Activated T-helper 1 cell treated with anti-CD3 and anti-CD28 coated beads, Interleukin-2, amount 50 U/mL, for 16 hours (primary cell): ENCODE measurements at places on chromosomes 1 and 21.

DNA sequence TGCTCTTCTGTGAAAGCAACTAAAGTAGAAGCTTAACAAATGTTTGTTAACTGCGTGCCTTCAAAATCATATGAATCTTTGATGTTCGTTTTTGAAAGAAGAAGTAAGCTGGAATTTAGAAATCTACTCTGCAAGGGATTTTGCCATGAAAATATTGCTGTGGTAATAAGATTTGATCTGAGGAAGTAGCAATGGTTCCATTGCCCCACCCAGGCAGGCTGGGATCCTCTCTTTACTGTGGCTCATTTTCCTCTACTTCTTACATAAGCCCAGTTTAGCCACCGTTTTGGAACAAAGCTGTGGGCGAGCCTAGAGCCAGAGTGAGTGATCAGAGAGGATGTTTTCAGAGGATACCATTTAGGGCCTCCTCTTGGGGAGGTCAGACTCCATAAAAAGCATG is 20.3 kb upstream of the PTGFRN start:
- no peak for DNase-seq

DNA sequence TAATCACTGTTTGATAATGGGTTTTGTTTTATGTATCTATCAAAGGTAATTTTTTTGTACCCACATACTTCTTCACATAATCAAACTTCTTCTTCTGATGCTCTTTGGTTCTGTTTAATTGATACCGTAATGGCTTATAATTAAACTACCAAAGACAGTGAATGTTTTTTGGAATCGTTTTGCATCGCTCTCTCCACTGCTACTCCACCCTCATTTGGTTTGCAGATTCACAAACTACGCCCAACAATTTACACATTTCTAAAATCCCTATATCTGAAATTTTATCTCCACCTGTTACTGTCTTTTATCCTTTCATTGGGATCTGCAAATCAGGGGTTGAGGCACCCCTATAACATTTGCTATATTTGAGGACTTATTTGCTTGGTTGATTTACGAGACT is 319.6 kb downstream of the RWDD3 start:
- DNase-seq, result no peak

DNA sequence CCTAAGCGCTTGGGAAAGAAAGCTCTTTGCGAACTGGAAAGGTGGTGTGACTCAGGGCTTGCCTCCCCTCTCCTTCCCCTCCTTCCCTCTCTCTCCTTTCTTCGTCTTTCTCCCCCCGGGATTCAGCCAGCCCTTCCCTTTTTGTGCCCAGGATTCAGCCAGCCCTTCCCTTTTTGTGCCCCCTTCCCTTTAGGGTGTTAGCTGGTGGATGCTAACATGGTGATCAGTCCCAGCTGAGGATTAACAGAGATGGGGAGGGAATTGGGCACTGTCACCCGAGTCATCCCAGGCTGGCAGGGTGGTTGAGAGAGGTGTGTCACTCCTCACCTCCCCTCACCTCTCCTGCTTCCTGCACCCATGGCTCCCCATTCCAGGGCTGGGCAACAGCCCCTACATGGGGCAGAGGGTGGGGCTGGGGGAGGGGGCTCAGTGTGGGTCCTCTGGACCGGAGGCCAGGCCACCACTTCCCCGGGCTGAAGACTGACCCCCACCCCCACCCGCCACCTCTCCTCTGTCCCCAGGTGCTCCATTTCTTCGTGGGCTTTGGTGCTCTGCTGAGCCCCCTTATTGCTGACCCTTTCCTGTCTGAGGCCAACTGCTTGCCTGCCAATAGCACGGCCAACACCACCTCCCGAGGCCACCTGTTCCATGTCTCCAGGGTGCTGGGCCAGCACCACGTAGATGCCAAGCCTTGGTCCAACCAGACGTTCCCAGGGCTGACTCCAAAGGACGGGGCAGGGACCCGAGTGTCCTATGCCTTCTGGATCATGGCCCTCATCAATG is 51.5 kb downstream of the ELK4 start:
- no peak for DNase-seq

DNA sequence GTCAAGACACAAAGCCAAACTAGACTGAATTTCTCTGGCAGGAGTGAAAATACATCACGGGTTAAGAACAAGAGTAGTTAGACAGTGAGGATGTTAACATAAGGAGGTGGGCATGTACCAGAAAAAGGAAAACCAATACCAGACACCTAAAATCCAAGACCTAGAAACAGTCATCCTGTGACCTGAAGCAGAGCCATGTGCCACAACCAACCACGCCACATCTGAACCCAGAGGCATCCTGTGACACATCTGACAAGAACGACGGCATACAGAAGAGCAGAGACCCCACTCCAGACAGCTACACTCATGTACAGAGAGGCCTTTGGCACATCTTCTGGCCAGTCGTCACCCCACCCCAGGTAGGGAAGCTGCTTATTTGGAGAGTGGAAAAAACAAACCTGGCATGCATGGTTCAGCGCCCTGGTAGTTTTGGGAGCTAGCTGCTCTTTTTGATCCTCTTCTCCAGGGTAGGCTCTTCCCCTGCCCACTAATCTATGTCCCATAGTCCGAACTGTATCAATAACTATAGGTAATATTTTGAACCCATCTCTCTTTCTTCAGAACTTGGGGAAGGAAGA is 72.1 kb downstream of the SLC45A1 start:
- no peak for DNase-seq

DNA sequence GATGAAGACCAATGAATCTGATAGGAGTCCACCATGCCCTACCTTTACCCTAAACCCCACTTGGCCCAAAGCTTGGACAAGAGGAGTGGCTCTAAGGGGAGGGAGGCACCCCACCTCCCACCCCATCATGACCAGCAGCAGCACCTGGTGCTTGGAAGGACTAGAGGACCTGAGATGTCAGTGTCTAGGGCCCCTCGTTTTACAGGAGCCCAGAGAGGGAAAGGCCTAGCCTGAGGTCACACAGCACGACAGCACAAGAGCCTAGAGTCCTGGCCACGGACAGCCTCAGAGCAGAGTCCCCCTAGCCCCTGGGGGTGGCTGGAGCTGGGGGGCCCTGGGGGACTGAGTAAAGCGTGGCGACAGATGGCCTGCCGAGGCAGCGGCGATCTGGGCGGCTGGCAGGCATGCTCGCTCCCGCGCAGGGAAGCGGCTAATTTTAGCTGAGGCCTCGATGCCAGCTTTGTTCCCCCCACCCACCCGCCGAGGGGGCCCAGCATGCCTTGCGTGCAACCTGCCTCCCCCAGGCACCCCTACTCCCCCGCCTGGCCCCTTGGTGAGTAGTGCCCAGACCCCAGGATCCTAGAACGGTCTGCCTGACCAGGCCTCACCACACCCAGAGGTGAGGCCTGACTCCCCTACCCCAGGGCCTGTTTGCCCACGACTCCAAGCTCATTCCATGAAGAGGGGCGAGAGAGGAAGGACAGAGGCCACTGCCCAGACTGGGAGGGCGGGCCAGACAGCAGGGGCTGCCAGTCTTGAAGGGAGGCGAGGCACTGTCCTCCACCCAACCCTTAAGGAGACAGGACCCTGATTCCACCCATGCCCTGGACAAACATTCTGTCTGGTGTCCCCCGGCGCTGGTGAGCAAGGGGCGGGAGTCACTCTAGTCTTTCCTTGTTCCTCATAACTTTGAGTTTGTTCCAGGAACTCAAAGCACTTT is 39.0 kb downstream of the AHDC1 start:
- no peak for DNase-seq
